Spleen (tissue), 13 donors: ENCODE measurements at places on chromosomes 4 and X. TPM values are rescaled to one million over a fixed set of nuclear protein-coding genes. Genes with fewer than 3 reads are reported as not detected.

GRCh38 chrX:145843146-145843904 lies 25.7 kb downstream of the SLITRK2 start:
- no peak overlapping the region for H3K27ac ChIP-seq
- H3K4me3 ChIP-seq: no peak overlapping the region
- no peaks in the 10 kb centered on the region for H3K4me1 ChIP-seq
- H3K36me3 ChIP-seq: no peaks in the 10 kb centered on the region

GRCh38 chrX:19742826-19743225 lies 144.6 kb downstream of the SH3KBP1 start:
- no peaks in the 10 kb centered on the region for H3K27me3 ChIP-seq
- H3K4me3 ChIP-seq: no peak overlapping the region
- no peaks in the 10 kb centered on the region for H3K36me3 ChIP-seq
- H3K4me1 ChIP-seq: peaks cover 12% of the 10 kb centered on the region

GRCh38 chrX:97168646-97169045 lies 284.9 kb downstream of the RPA4 start:
- no peak overlapping the region for H3K4me3 ChIP-seq
- DNase-seq: no peak
- no peaks in the 10 kb centered on the region for H3K36me3 ChIP-seq
- H3K27ac ChIP-seq: no peak overlapping the region
- no peaks in the 10 kb centered on the region for H3K27me3 ChIP-seq

GRCh38 chrX:11579636-11580600 lies 85.8 kb downstream of the ARHGAP6 start:
- no peaks in the 10 kb centered on the region for H3K27me3 ChIP-seq
- H3K27ac ChIP-seq: no peak overlapping the region
- no peaks in the 10 kb centered on the region for H3K36me3 ChIP-seq
- H3K4me1 ChIP-seq: no peaks in the 10 kb centered on the region

DNA sequence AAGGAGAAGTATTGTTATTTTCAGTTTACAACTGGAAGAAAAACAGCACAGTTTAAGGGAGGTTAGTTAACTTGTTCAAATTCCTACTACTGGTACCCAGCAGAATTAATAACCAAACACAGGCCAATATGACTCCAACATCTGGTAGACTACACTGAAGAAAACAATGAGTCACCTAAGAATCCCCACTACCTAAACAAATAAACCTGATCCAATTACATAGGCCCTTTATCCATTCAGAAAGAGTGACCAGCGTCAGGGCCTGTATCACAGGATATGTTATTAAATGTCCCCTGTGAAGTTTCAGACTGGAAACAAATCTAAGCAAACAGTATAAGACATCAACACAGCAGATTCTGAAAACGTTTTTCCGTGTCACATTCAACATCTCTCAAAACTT lies 492.5 kb upstream of the INTU start:
- H3K27ac ChIP-seq: no peak overlapping the region
- H3K4me3 ChIP-seq: no peak overlapping the region
- H3K36me3 ChIP-seq: no peaks in the 10 kb centered on the region

Gene EDA2R
- total RNA-seq: 2.1 TPM

Gene S100G
- not detected for total RNA-seq
